Daoy (cell line): ENCODE measurements at places on chromosomes 1 and 21.

DNA sequence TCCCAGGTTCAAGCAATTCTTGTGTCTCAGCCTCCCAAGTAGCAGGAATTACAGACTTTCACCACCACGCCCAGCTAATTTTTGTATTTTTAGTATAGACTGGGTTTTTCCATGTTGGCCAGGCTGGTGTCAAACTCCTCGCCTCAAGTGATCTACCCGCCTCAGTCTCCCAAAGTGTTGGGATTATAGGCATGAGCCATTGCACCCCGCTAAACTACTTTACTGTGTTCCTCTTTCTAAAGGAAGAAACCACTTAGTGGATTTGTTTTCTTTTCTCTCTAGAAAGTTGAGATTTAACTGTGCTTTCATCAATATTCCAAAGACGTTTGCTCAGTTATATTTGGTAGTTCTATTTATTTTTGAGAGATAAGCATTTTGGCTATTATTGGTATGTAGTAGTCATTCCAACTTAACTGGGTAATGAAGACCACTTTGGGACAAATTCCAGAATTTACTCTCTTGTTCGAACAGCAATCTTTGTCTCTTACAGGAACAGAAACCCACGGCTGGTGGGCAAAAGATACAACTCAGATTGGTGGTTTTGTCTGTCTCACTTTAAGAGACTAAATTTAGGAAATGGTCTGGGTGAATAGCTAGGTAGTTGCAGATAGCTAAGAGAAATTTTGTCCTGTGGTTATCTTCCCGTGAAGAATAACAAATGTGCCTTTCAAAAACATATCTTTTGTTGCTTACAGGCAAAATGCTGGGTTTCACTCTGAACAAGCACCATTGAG, 103.5 kb upstream of the CD55 start:
- DNase-seq: no peak

DNA sequence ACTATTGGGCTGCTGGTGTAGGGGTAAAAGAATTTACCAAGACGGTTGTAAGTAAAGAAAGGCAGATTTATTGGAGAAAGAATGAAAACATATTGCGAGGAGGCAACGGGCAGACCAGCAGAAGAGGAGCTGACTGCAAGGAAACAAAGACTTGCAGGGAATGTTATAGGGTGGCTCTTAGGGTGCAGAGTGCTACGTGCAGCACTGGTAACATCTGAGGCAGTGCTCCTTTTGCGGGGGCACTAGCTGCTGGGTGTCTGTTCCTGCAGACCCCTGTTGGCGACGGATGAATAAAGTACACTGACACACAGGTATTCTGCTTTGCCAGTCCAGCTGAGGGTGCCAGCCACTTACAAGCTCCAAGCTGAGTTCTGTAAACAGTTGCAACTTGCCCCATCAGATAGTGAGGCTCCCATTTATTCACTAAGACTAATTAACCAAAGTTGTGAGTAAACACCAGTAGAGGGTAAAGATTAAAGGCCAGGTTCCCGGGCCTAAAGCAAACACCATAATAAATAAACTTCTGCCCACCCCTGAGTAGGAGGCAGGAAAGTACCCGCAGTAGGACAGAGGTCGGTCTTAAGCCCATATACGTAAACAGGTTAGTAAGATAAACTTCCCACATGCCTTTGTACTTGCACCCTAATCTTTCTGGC, 140.2 kb upstream of the KCNK1 start:
- DNase-seq: no peak

DNA sequence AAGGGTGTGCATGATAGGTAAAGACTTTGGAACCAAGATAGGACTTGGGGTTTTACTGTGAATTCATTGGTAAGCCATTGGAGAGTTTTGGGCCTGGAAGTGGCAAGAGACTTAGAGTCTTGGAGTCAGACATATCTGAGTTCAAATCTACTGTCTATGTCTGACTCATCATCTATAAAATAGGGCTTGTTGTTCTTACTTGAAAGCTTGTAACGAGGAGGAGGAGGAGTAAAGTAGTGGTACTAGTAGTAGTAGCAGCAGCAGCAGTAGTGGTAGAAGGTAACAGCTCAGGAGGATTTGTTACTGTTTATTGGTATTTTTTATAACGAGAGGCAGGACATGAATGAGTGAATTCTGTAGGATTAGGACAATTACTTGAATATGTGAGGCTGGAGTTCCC, 62.7 kb downstream of the CACHD1 start:
- DNase-seq: no peak

- DNase-seq: no peak
These were observed 12.4 kb upstream of the FAM3B start for GRCh38 chr21:41304068-41304720.

- no peak for DNase-seq
These were observed 9.5 kb upstream of the MYOM3 start for GRCh38 chr1:24121406-24121805.

- DNase-seq: no peak
These were observed 10.7 kb upstream of the PLXNA2 start for GRCh38 chr1:208254862-208255261.

DNA sequence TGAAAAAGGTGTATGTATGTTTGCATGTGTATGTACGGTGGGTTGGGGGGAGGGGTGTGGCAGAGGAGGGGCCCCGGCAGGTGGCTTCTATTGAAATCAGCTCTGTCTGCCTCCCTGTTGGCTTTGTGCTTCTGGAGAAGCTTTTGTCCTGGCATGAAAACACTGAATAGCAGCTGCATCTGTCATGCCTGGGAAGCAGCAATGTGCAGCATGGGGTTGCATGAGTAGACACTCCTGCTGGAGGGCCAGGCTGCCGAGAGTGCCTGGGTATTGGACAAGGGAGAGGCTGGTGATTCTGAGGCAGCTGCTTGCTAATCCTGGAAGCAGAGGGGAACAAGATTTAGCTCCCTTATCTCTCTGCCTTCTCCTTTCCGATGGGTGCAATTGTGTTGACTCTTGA, 20.5 kb downstream of the MAPKAPK2 start:
- no peak for DNase-seq

GRCh38 chr1:9079988-9080704, 10.7 kb upstream of the SLC2A5 start:
- DNase-seq: no peak

- DNase-seq: no peak
These were observed 139.6 kb downstream of the ZNF644 start for GRCh38 chr1:90882221-90882620.

GRCh38 chr1:182185842-182186756, 124.6 kb upstream of the ZNF648 start:
- peak; percentile 93 for DNase-seq

GRCh38 chr1:199002661-199003060, 363.8 kb downstream of the PTPRC start:
- DNase-seq: no peak

- DNase-seq: no peak
These were observed 5.1 kb downstream of the PMF1 start for GRCh38 chr1:156217871-156218270.

DNA sequence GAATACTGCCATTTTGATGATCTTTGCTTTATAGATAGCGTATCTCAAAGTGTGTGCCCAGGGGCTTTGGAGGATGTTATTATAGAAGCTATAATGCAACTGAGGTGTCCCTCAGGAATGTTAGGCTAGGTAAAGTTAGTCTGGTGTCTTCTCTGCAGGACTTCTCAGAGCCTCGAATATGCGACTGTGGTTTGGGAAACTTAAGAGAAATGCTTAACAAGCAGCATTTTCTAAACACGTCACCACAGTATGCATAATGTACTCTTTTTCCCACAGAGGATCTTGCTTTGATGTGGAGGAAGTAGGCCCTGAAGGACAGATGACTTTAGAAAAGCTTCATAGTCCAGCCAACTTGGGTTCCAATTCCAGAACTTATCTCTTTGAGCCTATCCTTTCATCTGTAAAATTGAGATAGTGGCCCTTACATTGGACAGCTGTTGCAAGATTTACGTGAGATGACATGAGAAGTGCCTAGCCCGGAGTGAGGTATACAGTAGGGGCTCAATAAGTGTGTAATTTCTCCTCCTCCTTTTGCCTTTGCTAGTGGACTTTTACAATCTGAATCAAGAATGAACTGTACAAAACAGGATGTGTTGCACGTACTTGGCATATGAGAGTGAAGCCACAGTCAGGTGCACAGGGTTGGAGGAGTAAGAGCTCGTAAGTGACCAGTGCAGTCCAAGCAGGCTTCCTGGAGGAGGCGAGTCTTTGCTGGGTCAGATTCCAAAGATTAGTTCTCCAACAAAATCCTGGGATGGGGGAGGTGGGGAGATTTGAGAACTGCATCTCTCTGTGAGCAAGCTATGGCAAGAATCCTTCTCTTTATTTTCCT, 29.7 kb upstream of the TRABD2B start:
- no peak for DNase-seq

DNA sequence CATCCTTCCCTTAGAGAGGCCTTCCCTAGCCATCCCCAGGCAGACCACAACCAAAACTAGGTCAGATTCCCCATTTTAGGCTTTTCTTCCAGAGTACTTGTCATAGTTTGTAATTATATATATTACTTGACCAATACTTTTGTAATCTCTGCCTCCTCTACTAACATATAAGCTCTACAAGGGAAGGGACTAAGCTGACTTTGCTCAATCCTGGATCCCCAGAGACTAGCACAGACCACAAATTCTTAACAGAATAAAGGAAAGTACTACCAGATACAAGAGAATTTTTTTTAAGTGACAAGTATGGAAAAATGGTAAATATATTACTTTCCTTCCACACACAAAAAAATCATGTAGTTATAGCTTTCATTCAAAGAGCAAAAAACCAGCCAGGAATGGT, 2.0 kb downstream of the ZMYM6 start:
- no peak for DNase-seq

DNA sequence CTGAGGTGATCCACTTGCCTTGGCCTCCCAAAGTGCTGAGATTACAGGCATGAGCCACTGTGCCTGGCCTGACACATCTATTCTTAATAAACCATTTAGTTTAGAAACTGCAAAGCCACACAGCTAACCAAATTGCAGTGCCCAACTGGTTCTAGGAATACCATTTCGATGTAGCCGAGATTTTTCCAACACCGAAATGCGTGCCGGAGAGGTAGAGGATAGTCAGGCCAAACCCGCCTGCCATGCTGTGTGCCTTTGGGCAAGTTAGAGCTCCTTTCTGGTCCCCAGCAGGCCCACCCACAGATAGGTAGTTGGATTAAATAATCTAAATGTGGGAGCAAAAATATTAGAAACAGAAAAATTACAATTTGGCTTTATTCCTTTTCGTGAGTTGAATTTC, 254.4 kb downstream of the FOXD2 start:
- DNase-seq: no peak

DNA sequence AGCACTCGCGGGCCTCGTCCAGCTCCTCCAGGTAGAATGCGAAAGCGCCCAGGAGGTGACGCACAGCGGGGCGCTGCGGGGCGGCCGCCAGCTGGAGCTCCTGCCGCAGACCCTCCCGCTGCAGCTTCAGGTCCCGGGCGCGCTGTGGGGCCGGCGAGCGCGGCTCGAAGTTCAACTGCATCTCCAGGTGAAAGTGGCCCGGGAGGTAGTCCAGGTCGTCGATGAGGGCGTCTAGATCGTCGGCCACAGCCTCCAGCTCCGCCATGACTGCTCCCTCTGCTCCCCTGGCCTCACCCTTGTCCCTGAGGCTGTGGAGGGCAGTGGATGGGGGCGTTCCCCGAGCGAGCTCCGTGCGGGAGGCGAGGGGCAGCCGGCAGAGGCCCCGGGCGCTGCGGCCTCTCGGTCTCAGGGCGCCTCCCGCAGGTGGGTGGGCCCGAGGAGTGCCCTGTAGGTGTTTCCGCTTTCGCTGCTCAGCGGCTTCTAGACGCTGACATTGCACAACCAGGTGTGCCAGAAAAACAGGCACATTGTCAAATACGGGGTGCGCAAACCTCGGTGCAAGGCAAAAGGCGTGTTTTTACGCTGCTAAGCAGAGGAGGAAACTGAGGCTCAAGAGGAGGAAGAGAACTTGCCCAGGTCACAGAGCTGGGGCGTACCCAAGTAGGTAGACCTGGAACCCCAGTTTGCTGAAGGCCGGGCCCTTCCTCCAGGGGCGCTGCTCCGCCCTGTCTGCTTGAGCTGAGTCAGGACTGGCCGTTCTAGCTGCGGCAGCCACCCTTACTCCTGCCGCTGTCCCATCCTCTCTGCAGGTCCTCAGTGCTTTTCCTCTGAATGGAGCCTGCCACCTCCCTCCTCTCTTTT, at the start of gene TTC22:
Gene TTC22 (minus strand): TSS at position 425 of the 861 bp plus-strand sequence. CDS start 160 bp downstream, at position 265.
- peak; percentile 32 for DNase-seq

GRCh38 chr1:26359981-26360806, 6.3 kb upstream of the CRYBG2 start:
- DNase-seq: peak; percentile 28

- DNase-seq: peak; percentile 75
These were observed 20.2 kb downstream of the B3GALT5 start for GRCh38 chr21:39632796-39633442.
